Stimulated activated CD4-positive, alpha-beta T cell treated with anti-CD3 and anti-CD28 coated beads, Interleukin-4, amount 100 ng/mL, for 1 hour (primary cell): ENCODE measurements at places on chromosomes 6 and 20.

GRCh38 chr20:19626896-19627295, 131.2 kb upstream of the RIN2 start:
- no peak for DNase-seq

DNA sequence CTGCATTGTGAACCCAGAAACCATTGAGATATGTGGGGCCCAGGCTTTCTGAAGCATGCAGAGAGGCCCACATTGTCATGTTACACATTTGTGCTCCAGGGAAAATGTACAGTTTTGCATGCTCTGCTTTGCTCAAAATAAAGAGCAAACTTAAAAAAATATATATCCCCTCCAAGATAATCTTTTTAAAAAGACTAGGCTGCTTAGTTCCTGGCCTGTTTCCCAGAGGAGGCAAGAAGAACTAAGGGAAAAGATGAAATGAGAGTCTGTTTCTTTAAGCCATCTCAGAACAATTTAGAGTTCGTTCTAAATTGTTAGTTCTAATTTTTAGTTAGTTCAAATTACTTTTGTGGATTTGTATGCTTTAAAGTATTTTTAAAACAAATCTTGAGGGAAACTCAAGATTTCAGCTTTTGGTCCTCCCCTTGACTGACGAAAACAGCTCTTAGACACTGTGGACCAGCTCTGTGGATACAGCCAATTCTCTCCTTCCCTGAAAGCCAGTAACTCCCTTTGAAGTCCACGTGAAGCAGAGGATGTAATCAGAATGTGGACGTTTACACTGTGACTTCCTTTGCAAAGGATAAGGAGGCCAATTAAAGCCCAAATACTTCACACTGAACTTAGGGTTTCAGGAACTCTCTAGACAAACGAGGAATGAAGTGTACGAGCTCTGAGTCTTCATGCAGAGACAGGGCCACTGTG, 84.7 kb downstream of the CD164 start:
- DNase-seq = no peak

DNA sequence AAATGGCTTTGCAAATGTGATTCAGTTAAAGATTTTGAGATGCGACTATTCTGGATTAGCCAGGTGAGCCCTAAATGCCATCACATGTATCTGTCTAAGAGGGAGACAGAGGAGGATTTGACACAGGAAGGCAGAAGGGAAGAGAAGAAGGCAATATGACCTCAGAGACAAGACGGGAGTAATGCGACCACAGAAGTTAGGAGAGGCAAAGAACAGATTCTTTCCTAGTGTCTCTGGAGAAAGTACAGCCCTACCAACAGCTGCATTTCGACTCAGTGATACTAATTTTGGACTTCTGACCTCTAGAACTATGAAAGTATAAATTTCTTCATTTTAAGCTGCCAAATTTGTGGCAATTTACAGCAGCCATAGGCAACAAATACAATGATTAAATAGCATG, 24.2 kb upstream of the TPD52L1 start:
- no peak for DNase-seq

- no peak for DNase-seq
Observed at GRCh38 chr6:16741112-16742016, 19.9 kb downstream of the ATXN1 start.

GRCh38 chr6:134510920-134511319, 193.0 kb upstream of the SGK1 start:
- no peak for DNase-seq

DNA sequence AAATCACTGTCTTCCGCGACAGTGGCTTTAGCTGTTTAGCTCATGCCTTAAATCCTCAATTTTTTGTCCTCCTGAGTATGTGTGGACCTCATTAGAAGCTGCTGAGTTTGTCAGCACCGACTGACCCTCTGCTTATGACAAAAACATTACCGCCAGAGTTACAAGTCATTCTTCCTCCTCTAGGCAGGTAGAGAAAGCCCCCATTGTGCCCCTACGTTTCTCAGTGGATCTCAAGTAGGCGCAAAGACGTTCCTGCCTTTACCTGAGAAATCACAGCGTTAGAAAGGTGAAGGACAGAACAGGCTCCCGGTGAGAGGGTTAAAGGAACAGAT, 227.3 kb upstream of the PDE10A start:
- no peak for DNase-seq

GRCh38 chr6:14682812-14683211, 563.1 kb upstream of the JARID2 start:
- DNase-seq = no peak

GRCh38 chr6:144263786-144264185, 21.3 kb upstream of the UTRN start:
- no peak for DNase-seq

GRCh38 chr6:4504700-4505099, 271.5 kb upstream of the CDYL start:
- no peak for DNase-seq

DNA sequence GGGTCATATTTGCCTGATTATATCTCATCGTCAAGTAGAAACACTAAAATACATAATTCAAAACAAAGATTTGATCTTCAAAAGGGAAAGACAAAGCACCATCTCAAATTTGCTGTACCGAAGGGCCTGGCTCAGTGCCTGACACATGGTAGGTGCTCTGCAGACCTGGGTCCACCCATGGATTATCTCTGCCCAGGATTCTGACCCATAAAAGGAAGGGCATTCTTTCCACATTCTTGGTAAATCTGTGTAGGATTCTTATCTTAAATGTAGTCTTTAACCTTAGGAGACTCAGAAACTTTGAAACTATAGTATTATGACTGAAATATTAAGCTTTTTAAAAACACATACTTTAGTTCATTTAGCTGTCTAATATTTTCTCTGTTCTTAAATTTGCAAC, 274.1 kb upstream of the FLRT3 start:
- no peak for DNase-seq

DNA sequence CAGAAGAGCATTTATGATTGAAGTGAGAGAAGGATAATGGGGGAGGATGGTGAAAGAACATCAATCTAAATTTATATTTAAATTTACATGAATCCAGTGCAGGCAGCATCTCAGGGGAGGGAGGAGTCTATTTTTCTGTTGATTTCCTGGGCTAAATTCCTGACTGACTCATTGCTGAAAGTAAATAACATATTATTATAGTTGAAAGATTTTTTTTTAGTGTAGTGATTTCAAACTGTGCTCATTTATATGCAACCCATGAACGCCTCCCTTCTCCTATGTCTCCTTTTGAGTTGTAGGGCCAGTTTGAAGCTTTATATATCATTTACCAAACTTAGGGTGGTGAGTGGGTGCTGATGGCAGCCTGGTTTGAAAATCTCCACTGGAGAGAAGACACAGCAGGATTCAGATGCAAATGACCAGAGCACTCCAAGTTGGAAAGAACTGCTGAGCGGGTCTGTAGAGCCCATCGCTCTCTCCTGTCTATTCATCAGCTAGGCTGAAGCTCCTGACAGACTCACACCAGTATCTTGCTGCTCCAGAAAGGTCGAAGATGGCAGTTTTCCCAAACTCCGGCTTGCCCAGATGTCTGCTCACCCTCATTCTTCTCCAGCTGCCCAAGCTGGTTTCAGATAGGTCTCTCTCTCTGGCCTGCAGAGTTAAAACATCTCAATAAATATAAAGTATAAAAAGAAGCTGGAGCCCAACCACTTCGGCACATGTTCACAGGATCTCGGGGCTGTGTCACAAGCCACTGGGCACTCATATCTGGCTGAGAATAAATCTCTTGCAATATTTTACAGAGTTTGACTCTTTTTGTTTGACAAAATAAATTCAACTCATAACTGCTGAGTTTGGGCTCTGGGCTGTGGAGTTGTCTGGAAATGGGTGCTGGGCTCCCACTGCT, 18.3 kb downstream of the BTN2A1 start:
- no peak for DNase-seq

DNA sequence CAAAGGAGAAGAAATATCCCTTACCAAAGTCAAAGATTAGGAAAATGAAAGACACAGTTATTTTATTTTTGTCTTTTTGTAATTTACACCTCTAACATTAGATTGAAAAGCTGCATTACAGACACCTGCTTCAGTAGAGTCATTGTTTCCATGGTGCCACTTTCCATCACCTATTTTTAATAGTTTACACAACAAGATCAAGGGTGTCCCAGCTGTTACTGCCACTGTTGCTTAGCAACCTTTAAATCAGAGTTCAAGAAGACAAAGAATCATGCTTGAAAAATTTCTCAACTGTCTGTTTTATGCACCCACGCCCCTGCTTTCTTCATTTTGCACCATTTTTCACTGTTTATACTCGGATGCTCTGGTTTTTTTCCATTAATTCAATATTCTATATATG, 668.2 kb upstream of the GJE1 start:
- no peak for DNase-seq

DNA sequence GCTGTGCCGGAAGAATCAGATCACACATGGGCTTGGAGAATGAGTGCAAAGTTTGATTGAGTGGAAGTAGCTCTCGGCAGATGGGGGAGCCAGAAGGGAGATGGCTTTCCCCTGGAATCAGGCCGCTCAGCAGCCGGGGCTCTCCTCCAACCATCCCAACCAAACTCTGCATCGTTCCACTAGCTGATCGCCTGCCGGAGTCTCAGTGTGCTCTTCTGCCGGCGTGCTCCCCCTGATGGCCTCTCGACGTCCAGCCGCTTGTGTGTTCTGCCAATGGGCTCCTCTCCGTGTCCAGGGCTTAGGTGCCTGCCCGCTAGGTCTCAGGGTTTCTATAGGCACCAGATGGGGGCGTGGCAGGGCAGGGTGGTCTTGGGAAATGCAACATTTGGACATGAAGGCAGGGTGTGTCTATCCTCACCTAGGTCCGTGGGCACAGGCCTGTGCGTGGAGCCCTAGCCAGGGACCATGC, 4.9 kb upstream of the BIRC7 start:
- DNase-seq = no peak

DNA sequence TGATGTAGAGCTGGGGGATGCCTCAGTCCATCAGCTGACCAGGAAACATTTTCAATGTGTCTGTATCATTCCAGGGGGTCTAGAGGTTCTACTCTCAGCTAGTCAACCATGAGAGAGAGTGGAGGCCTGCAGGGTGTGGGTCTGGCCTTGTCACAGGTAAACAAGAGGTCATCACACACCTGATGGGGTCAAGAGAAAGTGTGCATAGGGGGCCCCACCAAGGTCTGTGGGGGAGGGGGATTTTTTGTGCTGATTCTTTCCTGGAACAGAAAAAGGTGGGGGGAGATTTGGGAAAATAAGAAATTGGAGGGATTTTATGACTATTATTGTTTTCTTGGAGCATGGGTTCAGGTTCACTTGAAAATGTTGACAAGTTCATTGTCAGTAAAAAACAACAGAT, 8.9 kb upstream of the UNC93A start:
- no peak for DNase-seq

- no peak for DNase-seq
Observed at GRCh38 chr6:82337688-82338257, 25.8 kb upstream of the TPBG start.

DNA sequence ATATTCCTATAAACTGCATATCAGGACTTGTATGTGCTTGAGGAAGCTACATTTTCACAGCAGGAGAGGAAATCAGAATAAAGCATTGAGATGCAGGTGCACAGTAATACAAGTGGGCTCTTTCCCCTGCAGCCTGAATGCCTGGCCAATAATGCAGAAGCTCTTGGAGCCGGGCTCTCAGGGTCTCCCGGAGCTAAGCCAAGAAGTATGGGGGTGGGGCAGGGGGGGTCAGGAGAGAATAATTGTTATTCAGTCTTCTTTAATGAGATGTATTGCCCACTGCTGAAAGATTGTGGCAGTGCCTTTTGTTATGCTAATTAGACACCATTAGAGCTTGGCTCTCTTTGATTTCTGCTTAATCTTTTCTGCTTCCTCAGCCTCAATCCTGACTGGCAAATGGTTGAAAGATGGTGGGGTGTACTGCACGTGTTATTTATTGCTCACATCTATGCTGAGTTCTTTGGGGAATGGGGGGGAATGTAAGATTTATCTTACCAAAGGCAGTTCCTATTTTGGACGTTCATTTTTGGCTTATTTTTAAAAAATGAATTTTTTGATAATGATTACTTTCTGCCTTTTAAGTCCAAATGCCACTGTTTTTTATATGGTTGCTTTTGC, 407.6 kb upstream of the SOX4 start:
- no peak for DNase-seq

DNA sequence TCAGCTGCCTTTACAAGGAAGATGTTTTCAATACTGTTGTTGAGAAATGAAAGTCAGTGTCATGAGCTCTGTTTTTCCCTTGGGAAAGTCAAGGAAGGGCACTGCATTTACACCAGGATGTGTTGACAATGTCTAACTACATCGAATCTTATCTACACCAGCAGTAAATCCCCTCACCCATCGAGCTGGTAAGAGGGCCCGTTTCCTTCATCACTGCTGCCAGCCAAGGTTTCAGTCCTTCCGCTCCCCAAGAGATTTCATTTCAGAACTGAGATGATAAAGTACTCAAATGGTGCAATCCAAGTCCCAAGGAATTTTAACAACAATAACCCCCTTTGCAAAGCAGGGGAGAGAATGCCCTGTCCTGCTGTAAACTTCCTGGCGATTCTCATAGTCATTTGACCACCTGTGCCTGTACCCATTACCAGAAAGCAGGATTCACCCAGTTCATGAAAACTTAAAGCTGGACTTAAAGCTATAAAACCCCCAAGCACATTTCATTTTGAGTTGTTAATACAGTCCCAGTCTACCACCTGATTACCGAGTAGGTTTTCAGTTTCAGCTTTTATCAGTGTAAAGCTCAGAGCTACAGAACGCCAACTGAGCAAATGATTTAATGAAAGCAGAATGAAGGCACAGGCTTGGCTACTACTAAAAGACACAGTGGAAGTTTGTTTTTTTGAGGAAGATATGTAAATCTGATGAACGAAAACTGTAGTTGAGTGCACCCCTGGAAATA, 122.5 kb upstream of the TAB2 start:
- no peak for DNase-seq

- no peak for DNase-seq
Observed at GRCh38 chr6:36023996-36024795, at the start of gene SLC26A8. SLC26A8 (minus strand) TSS chr6:36024641; CDS start chr6:36019707, 4,934 bp downstream.

DNA sequence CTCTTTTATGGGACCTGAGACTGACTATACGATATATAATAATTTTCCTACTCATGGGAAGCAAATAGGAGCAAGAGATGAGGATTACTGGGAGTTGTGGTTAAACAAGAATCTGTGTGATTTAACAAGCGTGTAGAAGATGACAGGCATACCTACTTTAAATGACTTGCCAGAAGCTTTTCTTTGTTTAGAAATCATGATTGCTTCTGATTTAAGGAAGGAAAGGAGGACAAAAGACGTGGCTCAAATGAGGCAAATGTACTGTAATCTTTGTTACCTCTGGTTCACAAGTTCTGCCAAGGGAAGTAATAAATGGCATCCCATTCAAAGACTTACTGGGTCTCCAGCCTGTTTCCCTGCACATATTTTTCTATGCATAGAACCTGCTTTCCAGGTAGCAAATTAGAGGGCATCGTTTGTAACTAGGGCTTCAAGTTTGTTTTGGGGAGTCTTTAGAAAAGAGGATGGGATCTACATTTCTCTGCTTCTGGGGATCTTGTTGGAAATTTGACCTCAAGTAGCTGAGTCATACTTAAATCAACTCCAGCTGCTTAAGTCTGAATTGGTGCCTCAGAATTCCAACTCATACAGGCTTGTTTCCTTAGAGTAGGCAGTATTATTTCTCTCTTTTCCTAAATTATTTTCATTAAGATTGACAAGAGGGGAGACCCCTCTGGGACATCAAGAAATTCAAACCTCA, 2.9 kb upstream of the TRMT11 start:
- DNase-seq = no peak

- DNase-seq = no peak
Observed at GRCh38 chr6:90435207-90435899, 138.7 kb upstream of the BACH2 start.
